Daoy (cell line): ENCODE measurements at places on chromosomes 5 and 9.

- DNase-seq: no peak
These were observed 1.1 kb downstream of the FUT7 start for GRCh38 chr9:137030538-137031527.

- DNase-seq: no peak
These were observed 71.9 kb downstream of the ECPAS start for GRCh38 chr9:111412280-111412679.

DNA sequence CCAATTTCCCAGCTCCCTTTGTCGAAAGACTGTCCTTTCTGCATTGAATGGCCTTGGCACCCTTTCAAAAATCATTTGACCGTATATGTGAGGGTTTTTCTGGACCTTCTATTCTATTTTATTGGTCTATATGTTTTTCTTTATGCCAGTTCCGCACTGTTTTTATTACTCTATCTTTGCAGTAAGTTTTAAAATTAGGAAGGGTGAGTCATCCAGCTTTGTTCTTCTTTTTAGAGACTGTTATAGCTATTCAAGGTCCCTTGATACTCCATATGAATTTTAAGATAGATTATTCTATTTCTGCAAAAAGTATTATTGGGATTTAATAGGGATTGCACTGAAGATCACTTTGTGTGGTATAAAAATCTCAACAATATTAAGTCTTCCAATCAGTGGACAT lies 44.2 kb upstream of the STARD4 start:
- DNase-seq: no peak

DNA sequence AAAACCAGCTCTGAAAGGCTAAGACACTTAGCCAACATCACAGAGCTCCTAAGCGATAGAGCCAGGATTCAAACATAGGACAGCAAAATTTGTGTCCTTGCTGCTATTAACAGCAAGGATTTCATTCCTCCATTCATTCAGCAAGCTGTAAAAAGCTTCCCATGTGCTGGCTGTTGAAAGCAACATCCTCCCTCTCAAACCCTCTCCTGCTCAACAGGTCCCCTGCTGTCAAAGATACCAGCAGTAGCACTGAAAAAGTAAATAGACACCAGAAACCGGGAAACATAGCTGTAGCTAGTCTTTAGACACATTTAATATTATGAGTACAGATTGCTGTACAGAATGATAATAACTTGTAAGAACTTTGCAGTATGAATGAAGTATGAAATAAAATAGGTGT lies 52.6 kb upstream of the ADAMTSL1 start:
- DNase-seq: no peak

DNA sequence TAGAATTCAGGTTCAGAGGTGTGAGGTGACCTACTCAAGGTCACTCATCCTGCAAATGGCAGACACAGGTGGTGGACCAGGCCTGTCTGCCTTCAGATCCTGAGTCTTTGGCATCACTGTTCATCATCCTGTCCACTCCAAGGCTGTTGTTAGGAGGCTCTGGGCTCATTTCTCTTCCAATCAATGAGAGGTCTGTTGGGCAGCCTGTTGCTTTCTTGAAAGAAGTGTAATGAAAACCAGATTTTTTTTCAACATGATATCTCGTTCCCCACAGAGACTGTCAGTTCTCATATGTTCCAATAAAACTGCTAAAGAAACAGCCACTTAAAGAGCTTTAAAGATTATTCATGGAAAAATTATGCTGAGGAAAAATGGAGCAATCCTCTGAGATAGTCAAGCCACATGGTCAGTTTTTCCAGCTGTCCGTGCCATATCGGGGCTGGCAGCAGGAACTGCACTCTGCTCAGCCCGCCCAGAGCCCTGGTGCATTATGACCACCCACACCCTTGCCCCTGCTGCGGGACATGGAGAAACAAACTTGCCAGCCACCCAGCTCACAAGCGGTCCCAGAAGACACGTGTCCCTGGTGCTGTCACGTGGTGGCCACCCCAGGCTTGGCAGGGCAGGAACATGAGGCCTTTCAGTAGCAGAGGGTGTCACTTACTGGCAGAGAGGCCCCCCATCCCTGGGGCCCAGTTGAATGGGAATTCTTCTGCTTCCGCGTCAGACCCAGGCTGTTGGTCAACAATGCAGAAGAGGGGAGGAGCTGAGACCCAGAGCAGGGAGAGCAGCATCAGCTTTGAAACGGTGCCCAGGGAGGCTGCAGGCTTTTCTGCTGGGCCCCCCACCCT lies 63.7 kb upstream of the ANGPTL2 start:
- DNase-seq: peak; percentile 55

DNA sequence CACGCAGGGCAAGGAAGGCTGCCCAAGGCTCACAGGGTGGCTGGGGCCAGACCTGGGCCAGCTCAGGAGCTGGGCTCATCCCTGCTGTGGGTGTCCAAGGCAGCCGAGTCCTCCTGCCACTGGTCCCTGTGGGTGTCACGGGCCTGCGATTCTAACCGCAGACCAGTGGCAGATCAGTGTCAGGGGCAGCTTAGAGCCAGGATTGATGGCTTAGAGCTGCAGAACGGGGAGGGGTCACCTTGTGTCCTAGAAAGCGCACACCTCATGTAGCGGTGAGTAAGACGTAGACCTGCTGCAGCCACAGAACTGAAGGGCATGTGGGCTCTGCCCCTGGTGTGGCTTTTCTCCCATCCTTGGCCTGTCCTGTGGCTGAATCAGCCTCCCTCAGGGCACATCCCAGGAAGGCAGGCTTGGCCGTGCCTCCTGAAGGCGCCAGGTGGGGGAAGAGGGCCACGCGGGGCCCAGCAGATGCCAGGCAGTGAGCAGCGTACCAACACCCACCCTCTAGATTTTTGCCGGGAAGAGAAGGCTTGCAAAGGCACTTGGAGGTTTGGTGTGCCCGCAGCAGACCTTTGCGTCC lies 78.3 kb upstream of the FCN2 start:
- no peak for DNase-seq
